Ureter (tissue), 1 donor: ENCODE measurements at places on chromosomes 12 and 14. TPM values are rescaled to one million over a fixed set of nuclear protein-coding genes. Genes with fewer than 3 reads are reported as not detected.

The MUCL1 gene
- not detected for total RNA-seq

The DDIT3 gene
- 30.8 TPM for total RNA-seq

The TMEM132C gene
- total RNA-seq: 12.6 TPM

The NRL gene
- 3.9 TPM for total RNA-seq

The HCAR2 gene
- 10.4 TPM for total RNA-seq

The CLEC4C gene
- total RNA-seq: not detected

The KRT78 gene
- total RNA-seq: not detected

The ALX1 gene
- total RNA-seq: 0.26 TPM

DNA sequence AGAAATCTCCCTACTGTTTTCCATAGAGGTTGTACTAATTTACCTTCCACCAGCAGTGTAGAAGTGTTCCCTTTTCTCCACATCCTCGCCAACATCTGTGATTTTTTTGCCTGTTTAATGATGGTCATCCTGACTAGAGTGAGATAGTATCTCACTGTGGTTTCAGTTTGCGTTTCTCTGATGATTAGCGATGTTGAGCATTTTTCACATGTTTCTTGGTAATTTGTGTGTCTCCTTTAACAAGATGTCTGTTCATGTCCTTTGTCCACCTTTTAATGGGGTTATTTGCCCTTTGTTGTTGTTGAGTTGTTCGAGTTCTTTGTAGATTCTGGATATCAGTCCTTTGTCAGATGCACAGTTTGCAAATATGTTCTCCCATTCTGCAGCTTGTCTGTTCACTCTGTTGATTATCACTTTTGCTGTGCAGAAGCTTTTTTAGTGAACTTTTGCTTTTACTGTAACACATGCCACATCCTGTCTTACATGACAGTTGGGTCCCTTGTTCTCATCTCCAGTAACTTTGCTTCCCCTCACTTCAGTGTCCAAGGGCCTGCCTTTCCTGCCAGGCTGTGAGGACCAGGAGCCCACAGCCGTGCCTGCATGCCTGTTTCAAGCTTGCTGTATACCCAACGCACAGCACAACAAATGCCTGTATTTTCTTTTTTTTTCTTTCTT, 64.9 kb downstream of the SPRING1 start:
- DNase-seq: no peak

DNA sequence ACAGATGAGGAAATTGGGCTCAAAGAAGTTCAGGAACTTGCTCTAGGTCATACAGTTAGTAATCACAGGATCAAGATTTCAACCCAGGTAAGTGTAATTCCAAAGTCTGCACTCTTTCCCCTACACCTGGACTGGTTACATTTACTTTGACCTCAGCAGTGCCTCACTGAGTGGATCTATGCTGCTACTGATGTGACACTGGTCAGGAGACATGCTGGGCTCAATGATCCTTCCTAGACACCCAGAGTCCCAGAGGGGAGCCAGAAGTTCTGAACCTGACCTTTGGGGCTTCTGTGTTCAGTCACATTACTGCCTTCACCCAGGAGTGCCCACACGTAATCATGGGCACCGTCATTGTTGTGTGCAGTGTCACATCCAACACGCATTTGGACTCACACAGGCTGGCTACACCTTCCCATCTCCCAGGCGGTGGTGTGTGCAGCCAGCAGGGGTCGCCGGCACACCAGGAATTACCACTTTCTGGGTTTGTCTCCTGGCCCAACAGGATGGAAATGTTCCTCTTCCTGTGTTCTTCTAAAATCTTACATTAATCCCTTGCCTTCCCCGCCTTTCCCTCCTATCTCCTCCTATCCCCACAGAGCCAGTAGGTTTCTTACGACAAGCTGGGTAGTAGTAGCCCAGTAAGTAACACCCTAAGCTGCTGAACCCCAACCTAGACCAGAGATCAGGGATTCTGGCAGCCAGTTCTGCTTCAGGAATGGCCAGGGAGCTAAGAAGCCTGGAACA, 25.6 kb downstream of the CALCOCO1 start:
- DNase-seq: peak; percentile 86

DNA sequence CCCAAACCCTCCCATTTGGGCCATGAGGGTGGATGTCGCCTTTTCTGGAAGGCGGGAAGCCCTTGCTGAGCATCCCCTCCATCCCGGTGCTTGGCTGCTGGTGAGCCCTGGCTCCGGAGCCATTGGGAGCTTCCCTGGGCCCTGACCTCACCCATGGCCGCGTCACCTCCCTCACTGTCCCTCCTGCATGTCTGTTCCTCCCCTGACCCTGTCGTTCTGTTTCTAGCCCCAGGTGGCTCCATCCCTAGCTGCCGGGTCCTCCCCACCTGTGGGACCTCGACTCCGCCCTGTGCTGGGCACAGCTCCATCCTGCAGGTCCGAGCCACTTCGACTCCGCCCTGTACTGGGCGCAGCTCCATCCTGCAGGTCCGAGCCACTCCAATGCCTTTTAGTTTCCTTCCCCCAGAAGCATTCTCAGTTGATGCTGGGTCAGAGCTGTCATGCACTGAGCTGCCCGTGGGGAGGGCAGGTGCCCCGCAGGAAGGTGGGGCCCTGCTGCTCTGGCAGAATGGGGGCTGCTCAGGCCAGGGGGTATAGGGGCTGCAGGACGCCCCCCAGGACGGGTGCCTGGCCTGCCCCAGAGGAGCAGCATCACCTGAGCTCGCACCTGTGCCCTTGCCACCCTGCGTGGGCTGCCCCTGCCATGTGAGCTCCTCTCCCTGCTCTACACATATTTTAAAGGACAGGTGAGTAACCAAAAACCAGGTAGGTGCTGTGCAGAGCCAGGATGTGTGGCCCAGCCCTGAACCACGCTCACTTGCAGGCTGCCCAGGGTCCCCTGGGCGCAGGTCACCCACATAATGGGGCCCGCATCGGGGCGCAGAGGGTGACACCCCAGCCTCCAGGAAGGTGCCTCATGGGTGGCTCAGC, 19.0 kb downstream of the NOC4L start:
- DNase-seq: no peak

DNA sequence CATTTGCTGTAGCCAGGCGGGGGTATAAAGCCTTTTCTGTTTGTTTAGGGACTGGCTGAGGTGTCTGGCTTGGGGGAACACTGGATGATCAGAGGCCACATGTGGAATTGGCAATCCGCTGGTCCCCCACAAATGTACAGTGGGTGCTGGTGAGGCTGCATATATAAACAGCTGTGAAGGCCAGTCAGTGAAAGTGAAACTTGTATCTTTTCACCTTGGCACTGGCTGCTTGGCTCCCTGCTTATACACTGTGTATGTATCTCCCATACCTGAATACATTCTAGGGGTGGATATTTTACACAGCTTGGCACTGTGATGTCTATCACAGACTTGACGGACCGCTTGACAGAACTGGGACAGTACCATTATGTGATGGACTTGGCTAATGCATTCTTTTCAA, 246.8 kb upstream of the AVPR1A start:
- no peak for DNase-seq

GRCh38 chr12:52634266-52635056, 16.1 kb upstream of the KRT73 start:
- peak; percentile 53 for DNase-seq

DNA sequence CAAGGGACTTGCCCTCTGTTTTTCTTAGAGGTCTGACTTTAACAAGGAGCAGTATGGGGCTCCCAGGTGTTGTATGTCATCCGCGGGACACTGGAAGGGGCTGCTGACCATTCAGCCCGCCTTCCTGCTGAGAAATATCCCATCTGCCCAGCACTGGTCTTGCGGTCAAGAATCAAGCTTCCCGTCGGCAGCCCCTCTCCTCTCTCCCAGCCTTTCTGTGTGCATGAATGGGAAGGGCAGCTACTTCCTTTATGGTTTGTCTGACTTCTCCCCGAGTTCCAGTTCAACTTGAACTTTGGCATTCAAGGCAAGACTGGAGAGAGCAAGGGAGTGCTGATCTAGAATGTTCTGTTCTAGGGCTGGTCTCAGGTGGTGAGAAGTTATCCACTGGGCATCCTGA, 51.5 kb downstream of the PSMA6 start:
- DNase-seq: no peak

DNA sequence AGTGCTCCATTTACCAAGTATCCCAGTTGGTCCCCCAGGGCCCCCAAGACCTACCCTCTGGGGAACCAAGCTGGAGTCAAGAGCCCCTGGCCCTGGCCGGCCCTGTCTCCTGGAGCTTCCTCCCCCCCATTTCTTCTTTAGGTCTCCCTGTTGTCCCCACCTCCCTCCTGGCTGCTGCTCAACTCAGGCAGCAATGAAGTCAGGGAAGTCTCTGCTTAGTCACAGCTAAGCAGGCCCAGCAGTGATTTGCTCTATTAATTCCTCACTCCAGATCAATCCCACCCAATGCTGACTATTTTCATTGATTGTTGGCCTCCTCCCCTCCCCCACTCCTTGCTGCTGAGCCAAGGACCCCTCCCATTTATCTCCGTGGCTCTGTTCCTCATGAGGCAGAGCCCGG, 28.3 kb downstream of the VSX2 start:
- DNase-seq: no peak

DNA sequence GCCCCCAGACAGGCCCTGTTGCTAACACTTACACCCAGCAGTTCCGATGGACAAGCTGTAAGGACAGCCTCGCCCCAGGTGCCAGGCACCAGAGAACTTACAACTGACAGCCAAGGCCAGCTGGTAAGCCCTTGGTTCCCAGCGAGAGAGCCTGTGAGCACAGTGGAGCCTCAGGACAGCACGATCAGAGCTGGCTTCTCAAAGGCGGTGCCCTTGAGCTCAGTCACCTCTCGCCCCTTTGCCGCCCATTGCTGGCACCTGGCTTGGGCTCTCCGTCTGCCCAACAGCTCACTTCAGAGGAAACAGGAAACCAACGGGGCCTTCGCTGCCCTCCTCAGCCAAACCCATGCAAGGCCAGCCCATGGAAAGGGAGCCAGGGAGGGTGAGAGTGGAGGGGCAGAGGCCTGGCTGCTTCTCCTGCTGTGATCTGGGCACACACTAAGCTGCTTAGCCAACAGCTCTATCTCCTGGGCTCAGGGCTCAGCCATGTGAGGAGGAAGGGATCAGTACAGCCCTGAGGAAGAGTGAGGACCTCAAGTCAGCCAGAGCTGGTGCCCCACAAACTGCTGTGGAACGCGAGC, 98.5 kb downstream of the SINHCAF start:
- no peak for DNase-seq

GRCh38 chr14:34034447-34035176, 83.7 kb upstream of the EGLN3 start:
- no peak for DNase-seq

GRCh38 chr14:20696764-20697163, 8.2 kb downstream of the ANG start:
- no peak for DNase-seq
